Hippocampal formation (tissue), 2 donors: ENCODE measurements at places on chromosomes 5 and 9.

- no peak for DNase-seq
Measured at GRCh38 chr5:42956551-42956950, 83.6 kb downstream of the ANXA2R start.

GRCh38 chr5:37975531-37975930, 135.7 kb upstream of the GDNF start:
- no peak for DNase-seq

DNA sequence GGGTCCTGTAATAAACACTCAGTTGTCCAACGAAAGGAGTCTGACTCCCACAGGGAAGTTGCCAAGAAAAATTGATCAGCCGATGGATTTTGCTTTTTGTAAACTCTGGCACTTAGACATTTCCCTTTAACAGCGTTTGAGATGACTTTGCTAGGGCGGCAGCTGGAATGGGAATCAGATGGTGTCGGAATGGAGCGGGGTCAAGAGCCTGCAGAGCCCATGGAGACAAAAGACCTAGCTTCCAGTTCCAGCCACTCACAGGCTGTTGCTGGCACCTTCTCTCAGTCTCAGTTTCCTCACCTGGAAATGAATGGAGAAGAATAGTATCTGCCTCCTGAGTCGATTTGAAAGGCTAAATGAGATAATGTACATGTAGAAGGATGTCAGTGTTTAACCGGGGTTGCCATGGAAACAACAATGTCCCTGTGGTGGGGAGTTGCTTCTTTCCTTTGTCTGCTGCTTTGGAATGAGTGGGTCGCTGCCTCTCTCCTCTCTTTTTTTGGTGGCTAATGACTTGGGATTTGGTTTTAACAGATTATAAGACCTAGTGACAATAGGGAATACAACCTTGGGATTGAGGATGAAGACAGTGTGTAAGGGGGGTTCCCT, 137.4 kb downstream of the GAS1 start:
- no peak for DNase-seq

DNA sequence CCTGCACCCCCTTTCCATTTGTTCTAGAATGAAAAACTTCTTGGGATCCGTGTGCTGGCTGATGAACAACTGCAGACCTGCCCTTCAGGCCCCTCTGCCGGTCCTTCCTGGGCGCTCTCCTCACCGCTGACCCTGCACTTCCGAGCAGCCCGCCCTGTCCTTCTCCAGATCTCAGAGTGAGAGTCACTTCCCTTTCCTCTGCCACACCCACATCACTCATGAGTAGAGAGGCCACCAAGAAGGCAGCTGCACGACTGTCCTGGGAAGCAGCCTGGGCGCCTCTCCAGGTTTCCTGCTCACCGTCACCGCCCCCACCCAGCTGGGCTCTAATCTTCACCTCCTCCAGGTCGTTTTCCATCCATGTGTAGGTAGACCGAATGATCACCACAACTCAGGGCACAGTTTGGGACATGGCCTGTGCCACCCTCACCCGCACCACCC, 35.0 kb upstream of the NSMF start:
- no peak for DNase-seq

DNA sequence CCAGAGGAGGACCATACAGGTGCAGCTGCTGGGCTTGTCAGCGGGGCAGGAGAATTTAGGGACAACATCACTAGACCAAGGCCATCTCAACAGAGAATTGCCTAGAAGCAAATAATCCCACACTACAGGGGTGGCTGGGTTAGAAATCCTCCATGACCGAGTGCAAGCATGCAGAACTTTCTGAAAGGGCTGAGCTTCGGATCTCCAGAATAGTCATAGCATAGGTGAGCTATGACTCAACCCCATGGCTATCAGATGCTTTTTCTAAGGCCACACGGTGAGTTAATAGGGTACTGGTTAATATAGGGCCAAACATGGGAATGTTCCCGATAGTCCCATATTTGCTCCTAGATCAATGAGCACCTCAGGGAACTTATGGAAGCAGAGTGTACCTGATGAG, 4.2 kb downstream of the KCNIP1 start:
- no peak for DNase-seq

DNA sequence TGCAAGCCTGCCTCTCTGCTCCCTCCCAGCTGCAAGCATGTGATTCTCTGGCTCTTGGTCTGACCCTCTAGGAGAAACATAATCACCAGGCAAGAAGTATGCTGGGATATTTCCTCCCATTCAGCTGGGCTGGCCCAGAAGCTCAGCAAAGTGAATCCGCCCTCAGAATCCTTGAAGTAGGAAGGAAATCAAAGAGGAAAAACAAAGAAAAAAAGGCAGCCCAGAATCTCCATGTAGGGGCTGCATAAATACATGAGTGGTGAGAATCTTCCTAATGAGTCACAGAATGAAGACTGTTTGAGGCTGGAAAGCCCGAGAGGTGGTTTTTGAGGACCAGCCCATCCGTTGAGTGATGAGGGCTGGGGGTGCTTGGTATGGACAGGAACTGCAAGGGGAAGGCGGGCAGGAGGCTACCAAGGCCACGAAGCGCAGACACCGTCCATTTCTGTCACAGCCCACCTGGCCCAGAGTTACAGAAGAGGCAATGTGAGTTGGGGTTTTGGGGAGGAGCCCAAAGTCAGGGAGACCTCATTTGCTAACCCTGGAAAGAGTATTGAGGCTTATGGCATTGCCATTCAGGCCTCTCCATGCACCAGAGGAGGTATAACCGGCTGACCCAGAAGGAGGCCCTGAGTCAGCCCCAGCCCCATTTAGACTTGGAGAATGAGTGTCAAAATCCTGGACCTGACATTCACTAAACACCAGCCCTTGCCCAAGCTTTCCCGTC, 33.4 kb upstream of the TGFBR1 start:
- DNase-seq = no peak

DNA sequence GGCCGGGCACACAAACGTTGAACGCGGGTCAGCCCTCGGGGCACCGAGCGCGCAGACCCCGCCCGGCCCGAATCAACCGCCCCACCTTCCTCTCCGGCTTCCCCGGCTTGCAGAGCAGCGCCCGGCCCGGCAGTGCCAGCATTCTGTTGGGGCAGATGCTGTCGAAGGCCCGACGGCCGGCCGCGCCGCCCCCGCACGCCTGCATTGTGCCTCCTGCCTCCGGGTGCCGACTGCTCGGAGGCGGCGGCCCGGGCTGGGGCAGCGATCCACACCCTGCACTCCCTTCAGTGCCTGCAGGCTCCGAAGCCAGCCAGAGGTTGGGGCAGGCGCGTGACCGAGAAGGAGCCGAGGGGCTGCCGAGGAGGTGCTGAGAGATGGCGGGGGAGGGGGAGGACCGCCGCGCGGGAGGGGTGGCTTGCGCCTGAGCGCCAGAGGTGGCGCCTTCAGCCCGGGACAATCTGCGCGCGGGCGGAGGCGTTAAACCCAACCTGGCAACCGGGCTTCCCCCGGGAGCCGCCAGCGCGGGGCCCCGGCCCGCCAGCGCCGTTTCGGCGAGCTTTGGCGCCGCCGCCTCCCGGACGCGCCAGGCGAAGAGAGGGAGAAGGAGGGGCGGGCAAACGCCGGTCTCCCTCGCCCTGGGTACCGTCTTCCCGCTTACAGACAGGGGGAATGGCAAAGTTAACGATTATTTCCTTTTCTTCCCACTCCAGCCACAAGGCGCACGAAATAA, at the start of gene MCIDAS:
MCIDAS (minus strand) TSS at position 382 of the 730 bp plus-strand sequence; CDS start at position 205, 177 bp downstream.
- no peak for DNase-seq

DNA sequence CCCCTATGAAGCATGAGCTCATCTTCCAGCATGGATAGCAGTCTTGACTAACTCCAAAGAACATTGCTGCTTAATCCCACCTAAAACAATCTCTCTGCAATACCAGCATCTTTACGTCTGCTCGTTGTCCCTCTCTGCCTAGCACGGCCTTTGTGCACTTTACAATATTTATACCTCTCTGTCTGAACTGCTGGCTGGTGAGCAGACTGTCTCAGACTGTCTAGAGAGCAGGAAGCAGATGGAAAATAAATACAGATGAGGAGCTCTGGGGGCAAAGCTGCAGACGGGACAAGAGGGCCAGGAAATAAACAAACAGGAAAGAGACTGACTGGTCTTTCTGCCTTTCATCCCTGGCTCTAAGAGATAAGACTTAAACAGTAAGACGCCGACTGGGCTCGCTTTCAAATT, 224.8 kb downstream of the ENC1 start:
- DNase-seq = no peak

DNA sequence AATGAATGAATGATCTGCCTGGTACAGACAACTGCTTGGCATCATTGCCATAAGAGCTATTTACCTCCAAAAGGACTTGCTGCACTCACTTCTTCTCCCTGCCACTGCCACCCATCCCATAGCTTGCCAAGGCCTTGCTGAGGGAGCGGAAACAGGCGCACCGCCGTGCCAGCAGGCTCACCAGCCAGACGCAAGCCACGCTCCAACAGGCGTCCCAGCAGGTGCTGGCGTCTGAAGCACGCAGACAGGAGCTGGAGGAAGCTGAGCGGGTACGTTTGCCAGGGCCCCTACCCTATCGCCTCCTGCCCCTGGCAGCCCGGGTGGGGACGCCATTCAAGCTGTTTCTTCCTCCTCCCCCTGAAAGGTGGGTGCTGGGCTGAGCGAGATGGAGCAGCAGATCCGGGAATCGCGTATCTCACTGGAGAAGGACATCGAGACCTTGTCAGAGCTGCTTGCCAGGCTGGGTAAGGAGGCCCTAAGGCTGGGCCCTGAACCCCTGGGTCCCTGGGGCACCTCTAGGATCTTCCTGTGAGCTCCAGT, 8.9 kb upstream of the AIF1L start:
- no peak for DNase-seq

GRCh38 chr5:66743344-66743743, 147.2 kb downstream of the MAST4 start:
- DNase-seq = no peak

DNA sequence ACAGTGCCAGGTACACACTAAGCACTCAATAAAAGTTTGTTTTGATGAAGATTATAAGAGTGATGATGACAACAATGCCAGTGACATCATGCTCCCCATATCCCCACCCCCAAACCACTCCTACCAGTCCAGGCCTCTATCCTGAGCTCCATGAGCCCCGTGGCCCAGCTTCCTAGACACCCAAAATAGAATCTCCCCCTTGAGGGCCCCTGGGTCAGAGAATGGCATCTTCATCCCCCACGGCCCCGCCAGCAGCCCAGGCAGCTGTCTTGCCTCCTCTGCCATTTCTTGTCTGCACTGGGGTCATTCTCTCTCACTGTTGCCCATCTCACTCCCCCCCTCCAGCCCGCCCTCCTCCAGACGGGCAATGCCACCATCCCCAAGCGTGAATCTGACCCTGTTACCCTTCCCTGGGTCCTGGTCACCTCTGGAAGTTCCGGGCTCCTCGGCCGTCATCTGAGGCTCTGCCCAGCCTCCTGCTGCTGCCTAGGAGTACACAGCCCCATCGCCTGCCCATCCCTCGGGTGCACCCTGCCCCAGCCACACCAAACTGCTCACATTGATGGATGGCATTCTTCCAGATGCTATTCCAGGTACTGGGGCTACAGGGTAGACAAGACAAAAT, 76.8 kb upstream of the LMX1B start:
- no peak for DNase-seq

GRCh38 chr9:114677418-114677817, 4.6 kb downstream of the TEX48 start:
- no peak for DNase-seq

DNA sequence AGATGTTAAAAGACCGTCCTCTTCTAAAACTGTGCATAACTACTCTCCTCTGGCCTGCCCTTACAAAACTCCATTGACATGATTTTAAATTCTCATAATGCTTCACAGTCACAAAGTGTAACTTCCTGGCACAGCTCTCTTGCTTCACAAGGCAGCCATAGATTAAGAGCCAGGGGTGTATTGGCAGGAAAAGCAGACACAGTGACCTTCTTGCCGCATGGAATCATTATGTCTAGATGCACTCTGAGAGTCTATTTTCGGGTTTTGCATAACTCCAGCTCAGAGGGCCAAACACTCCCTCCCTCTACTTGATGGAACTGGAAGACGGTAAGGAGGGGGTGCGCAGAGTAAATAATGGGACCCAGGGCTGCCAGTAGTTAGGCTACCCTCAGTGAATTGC, 110.1 kb downstream of the MARCHF3 start:
- DNase-seq = no peak

DNA sequence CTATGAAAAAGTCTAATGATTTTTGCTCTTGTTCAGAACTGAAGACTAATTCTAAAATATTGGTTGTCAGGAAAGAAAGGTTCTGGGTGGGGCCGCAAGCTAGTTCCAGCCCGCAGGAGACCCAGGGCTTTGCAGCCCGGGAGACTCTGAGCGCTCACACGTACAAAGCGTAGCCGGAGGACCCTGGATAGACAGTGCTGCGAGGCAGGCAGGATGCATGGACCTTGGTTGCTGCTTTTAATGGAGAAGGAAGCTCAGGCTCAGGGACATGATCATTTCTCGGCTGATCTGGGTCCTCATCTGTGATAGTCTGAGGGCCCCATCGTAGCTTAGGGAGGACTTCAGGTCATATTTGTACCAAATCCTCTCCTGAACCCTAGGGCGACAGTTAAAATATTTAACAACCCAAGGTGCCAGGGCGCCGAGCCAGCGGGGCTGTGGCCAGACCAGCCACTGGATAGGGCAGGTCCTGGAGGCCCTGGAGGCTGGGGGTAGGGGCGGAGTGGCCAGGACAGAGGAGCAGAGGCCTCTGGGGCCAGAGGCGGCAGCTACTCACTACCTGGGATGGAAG, 70.1 kb upstream of the UNC5A start:
- no peak for DNase-seq

DNA sequence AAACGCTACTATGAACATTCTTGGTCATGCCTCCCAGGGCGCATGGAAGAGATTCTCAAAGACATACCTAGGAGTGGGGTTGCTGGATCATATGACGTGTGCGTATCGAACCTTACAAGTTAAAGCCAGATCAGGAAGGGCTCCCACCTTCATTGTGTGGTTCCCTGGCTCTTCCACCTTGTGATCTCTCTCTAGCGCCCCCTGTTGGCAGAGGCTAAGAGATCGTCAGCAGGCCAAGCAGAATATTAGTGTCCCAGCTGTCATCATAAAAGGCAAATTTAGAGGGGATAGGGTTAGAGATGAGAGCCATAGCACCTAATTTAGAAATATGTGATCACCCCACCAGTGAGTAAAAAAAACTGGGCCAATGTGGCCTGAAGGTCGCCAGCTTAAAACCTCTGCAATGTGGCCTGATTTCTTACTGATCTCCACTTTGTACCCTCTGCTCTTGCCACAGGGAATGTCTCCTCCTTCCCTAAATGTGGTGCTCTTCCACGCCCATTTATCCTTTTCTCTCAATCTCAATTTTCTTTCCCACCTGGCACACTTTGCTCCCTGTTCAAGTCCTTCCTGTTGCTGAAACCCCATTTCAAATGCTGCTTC, 91.7 kb upstream of the SHB start:
- no peak for DNase-seq

- no peak for DNase-seq
Measured at GRCh38 chr9:99637641-99638040, 184.0 kb upstream of the NR4A3 start.
